ENCODE measurements at places on chromosomes 12 and 14.

DNA sequence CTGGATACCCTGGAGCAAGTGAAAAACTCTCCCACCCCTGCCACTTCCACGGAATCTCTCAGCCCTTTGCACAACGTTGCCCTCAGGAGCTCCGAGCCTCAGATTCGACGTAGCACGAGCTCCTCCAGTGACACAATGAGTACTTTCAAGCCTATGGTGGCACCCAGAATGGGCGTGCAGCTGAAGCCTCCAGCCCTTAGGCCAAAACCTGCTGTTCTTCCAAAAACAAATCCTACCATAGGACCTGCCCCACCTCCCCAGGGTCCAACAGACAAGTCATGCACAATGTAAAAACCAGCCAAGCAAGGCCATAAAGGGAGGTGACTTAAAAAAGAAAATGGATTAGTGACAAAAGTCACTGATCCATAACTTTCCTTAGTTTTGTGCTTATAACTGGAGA is 79.7 kb downstream of the KICS2 start:
- no peak for DNase-seq

DNA sequence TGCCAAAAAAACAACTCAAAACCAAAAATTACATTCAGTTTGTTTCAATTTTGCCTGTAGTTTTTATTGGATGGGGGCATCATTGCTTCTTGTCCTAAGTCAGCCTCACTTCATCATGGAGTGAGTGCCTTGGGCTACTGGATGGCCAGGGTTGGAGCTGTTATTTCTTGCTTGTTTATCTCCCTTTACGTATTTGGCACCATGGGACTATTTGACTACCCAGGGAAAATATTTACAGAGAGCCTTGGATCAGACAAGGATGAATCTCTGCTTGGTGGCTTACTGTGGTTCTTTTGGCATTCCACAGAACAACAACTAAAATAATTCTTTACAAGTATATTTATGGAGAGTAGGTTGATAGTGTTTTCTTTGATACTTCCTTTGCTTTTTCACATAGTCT is 160.8 kb upstream of the SEL1L start:
- no peak for DNase-seq

DNA sequence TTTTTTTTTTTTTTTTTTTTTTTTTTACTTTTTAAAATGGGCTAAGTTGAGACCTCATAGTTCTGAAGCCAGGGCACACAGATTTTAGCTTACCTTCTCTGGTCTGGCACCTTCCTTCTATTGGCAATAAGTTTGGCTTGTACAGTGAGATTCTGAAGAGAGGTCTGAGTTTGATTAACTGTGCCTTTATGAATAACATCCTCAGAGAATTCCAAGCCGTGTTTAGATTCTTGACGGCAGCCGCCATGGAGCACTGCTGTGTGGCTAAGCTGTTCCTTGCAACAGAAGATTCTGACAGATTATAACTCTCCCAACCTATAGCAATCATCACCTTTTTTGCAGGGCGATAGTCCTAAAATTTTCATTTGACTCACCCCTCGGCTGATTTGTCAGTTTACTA is 354.9 kb upstream of the FAR2 start:
- no peak for DNase-seq

- no peak for DNase-seq
Measured at GRCh38 chr12:67681941-67682620, 33.5 kb downstream of the DYRK2 start.

DNA sequence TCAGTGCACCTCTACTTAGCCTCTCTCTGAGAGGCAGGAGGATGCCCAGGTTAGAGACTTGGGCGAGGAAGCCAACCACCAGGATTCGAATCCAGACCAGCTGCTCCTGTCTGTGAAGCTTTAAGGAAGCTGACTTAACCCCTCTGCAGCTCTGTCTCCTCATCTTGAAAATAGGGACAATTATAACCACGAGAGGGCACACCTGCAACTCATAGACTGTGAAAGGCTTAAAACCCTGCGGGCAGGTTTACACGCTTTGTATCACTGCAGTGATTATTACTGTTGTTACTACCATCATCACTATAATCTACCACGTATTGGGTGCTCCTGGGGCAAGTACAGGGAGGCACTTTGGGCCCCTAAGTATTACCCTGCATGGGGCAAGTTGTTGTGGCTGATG is 379.8 kb downstream of the VRK1 start:
- DNase-seq, result peak; percentile 63

GRCh38 chr12:97573901-97574300 is 111.3 kb downstream of the RMST start:
- DNase-seq, result no peak

GRCh38 chr12:95763809-95764253 is 26.7 kb downstream of the NTN4 start:
- no peak for DNase-seq

- no peak for DNase-seq
Measured at GRCh38 chr12:645563-646071, 17.6 kb downstream of the NINJ2 start.

GRCh38 chr12:121240484-121241101 is 30.7 kb downstream of the P2RX4 start:
- DNase-seq, result no peak

DNA sequence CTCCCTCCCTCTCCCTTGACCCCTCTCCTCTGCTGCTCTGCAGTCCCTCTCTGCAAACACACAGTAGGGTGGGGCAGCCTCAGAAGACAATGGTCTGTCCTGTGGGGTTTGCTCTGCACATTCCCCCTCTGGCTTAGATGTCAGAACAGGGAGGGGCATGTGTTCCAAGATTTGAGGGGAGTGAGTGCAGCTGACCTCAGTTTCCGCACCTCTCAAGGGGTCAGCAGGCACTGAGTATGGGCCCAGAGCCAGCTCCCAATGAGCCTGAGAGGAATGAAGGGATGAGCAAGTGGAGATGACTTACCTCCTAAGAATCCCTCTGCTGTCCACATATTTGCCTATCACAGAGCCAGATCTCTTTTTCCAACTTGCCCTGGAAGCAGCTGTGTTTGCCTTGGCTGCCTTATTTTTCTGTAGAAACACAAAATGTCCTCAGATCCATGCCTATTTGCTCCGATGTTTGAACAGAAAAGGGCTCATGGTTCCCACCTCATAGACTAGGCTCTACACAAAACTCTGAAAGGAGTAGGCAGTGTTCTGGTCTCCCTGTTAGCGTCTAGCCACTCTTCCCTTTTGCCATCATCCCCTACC is 111.4 kb downstream of the CRACR2A start:
- no peak for DNase-seq

- no peak for DNase-seq
Measured at GRCh38 chr12:91717804-91718203, 427.8 kb downstream of the BTG1 start.

- no peak for DNase-seq
Measured at GRCh38 chr14:105187116-105187515, 6.0 kb upstream of the NUDT14 start.

DNA sequence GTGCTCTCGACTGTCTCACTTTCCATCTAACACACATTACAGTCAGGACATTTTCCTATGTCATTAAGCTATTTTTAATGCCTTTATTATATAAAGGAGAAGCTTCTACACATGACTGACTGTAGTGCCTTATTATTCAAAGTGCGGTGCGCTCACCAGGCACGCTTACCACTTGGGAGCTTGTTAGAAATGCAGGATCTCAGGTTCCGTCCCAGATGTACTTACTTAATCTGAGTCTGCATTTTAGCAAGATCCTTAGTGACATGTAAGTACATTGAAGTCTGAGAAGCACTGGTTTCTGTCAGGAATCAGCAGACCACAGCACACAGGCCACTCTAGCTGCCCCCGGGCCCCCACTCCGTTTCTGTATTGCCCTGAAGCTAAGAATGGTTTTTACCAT is 44.7 kb upstream of the MDM1 start:
- DNase-seq, result no peak

DNA sequence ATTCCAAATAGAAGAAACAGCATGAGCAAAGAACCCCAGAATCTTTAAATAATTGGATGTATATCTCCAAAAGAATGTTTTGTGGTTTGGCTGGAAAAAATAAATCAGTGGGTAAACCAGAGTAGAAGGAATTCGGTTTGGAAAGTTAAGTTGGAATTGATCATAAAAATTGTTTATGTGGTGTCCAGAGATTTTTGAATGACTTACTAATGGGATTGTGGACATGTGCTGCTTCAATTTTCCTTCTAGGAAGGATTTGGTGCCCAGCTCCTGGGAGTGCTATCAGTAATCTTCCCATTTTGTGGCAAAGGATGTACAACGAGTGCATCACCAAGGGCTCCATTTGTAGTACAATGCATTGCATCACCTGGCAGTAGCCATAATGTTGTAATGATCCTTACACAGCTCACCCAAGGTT is 224.8 kb downstream of the SLC16A7 start:
- DNase-seq, result no peak

DNA sequence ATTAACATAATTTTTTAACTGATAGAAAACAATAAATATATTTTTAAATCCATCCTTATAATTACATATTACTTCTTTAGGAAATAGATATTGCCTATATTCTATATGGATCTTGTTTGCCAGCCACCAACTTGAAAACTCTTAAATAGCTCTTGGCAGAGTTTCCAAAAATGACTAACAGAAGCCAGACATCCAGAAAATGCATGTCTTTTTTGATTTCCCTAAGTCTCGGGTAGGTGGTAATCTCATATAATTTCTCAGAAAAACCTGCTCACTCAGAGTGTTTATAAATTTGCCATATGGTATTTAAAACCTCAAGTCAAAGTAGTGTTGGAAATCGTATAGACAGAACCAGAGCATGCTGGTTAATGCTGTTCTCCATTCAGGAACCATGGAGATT is 360.4 kb upstream of the FOXG1 start:
- no peak for DNase-seq

- DNase-seq, result no peak
Measured at GRCh38 chr14:56154321-56154720, 36.1 kb downstream of the PELI2 start.

DNA sequence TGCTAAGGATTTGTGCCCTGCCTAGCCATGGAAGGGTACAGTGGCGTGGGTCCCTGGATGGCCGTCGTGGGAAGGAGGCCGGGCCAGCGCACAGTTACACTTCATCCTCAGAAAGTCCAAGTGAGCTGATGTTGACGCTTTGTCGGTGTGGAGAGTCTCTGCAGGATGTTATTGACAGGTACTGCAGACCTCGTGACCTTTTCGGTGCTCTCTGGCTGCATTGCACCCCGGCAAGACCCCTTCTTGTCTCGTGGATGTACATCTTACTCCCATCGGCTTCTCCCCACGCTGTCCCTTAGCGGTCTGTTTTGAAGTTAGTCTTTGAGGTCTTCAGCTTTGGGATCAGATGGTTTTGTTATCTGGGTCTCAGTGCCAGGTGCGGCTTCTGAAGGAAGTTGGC is 78.4 kb downstream of the EP400 start:
- no peak for DNase-seq
